Smooth muscle cell of bladder (primary cell): ENCODE measurements at places on chromosomes 11 and 22. TPM values are rescaled to one million over a fixed set of nuclear protein-coding genes. Genes with fewer than 3 reads are reported as not detected.

The PGM2L1 gene
- 3.0 and 3.5 TPM in 2 replicates for total RNA-seq

The RAG2 gene
- total RNA-seq, result not detected in 2 replicates

The KCNJ11 gene
- total RNA-seq, result not detected in 2 replicates

The PRSS23 gene
- total RNA-seq, result 150 and 252 TPM in 2 replicates

The FGF3 gene
- not detected in 2 replicates for total RNA-seq
